Mesothelial cell of epicardium (in vitro differentiated cells): ENCODE measurements at places on chromosomes 16 and 17.

DNA sequence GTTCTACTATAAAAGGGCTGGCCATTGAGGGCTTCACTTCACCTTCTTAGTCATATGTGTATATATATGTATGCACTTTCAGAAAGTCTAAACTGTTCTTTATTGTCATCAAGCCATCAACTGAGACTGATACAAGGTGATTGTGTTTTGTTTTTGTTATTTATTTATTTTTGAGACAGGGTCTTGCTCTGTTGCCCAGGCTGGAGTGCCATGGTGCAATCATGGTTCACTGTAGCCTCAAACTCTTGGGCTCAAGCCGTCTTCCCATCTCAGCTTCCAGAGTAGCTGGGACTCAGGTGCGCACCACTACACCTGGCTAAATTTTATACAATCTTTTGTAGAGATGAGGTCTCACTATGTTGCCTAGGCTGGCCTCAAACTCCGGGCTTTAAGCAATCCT, 5.6 kb downstream of the ZNRF1 start:
- DNase-seq = no peak

GRCh38 chr16:53822936-53823529, 119.1 kb downstream of the FTO start:
- DNase-seq = no peak

DNA sequence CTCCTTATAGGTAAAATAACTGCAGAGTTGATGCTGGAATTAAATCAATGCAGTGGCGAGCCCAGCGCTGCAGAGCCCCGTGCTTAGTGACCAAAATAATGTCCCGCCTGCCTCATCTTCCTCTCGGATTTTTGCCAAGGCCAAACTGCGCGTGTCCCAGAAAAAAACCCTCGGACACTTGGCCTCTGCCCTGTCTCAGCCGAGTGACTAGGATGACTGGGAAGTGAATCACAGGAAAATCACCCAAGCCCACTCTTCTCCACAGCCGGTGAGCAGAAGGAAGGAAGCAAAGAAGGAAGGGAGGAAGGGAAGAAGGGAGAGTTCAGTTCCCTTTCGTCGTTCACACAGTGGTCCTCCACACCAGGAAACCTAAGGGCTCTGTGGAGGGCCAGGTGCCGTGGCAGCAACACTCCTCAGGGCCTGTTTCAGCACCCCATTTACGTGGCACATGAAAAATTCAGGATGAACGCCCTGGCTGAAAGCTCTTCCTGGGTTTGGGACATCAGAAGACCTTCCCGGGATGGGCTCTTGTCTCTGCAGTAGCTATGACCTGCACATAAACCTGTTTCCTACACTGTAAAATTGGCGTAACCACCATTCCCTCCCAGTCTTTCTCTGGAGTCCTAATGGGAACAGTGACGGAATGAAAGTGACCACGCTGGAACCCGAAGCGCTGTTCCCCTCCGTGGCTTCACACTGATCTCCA, 25.4 kb upstream of the HOXB13 start:
- DNase-seq = no peak

GRCh38 chr16:54341892-54342776, 55.5 kb upstream of the IRX3 start:
- no peak for DNase-seq

DNA sequence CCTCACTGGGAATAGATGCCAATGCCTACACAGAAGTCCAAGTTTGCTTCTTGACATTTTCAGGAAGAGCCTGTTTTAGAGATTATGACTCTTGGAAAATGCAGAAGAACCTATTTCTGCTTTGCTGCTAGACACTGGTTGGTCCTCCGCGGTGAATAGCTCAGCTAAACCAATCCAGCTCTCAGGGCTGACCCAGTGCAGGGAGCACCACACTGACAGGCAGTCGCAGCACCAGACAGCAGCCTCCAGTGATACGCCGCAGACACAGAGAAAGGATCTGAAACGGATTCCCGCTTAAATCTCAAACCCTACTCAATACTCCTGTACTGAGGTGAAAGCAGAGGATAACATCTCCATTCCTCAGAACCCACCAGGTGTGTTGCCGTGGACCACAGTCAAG, 183.4 kb downstream of the ENGASE start:
- no peak for DNase-seq

DNA sequence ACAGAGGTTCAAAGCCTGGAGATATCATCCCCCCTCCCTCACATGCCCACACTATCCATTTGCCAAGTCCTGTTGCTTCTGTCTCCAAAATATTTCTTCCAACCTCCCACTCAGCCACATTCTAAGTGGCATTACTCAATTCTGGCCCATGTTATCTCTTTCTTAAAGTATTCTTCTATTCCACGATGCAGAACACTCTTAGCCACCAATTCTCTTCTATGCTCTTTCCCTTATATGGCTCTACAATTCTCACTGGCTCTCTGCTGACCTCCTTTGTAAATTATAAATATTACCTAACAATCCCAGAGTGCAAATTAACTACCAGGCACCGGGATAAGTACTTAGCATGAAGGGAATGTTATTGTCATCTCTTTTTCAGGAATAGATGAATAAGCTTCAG, 82.4 kb downstream of the KCNJ2 start:
- no peak for DNase-seq

GRCh38 chr16:61182391-61182790, 853.8 kb downstream of the CDH8 start:
- DNase-seq = no peak

- no peak for DNase-seq
Observed at GRCh38 chr17:44214230-44214494, 5.3 kb downstream of the UBTF start.
